Stimulated activated CD8-positive, alpha-beta memory T cell treated with anti-CD3 and anti-CD28 coated beads, Interleukin-2, amount 100 ng/mL, for 48 hours (primary cell): ENCODE measurements at places on chromosomes 3 and 15.

GRCh38 chr3:191240486-191240885, 41.4 kb downstream of the OSTN start:
- DNase-seq = no peak

GRCh38 chr15:66884115-66884622, 181.2 kb upstream of the SMAD3 start:
- DNase-seq = no peak

DNA sequence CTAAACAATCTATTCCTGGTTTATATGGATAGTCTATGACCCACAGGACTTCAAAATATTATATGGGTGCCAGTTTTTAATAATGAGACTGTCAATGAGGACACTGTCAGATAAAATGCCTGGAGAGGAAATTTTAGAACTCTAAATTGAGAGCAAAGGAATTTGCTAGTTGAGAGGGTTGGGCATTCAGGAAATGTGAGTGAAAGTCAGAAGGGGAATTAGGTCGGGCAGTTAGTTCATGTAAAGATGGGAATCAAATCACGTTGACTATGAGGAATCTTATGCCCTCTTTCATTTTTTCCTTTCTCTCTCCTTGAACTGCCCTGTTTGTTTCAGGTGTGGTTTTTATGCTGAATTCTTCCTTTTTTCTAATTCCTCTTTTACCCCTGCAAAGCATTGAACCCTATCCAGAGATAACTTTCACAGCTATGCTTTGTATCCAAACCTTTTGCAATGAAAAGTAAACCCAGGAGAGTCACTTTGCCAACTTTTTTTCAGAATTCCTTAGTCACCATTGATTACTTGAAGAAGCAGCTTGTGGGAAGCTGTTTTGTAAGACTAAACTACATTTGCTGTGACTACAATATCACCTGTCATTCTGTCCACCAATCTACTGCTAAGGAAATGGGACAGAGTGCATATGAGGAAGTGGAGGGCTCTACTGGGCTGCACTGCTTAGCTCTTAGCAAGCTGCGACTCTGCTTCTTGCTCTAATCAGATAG, 27.8 kb downstream of the CHP1 start:
- DNase-seq = no peak

- DNase-seq = no peak
Observed at GRCh38 chr3:152785051-152785450, 49.9 kb upstream of the P2RY1 start.

DNA sequence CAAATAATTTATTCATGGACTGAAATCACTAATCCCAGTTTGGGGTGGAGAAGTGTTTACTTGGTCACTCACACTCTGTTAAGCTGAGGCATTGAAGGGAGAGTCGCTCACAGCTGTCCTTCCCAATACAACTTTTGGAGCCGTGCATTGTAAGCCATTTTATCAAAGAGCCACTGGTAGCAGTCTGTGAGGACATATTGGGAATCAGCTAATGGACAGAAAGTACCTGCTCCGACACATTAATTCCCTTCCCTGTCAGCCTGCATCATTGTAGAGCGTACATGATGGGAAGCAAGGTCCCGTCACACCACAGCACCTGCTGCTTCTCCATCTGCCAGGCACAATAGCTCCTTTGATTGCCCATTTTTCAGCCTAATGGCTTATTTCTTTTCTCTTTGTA, 643.2 kb downstream of the SQOR start:
- DNase-seq = no peak

- no peak for DNase-seq
Observed at GRCh38 chr3:148975696-148976095, 15.6 kb upstream of the GYG1 start.

DNA sequence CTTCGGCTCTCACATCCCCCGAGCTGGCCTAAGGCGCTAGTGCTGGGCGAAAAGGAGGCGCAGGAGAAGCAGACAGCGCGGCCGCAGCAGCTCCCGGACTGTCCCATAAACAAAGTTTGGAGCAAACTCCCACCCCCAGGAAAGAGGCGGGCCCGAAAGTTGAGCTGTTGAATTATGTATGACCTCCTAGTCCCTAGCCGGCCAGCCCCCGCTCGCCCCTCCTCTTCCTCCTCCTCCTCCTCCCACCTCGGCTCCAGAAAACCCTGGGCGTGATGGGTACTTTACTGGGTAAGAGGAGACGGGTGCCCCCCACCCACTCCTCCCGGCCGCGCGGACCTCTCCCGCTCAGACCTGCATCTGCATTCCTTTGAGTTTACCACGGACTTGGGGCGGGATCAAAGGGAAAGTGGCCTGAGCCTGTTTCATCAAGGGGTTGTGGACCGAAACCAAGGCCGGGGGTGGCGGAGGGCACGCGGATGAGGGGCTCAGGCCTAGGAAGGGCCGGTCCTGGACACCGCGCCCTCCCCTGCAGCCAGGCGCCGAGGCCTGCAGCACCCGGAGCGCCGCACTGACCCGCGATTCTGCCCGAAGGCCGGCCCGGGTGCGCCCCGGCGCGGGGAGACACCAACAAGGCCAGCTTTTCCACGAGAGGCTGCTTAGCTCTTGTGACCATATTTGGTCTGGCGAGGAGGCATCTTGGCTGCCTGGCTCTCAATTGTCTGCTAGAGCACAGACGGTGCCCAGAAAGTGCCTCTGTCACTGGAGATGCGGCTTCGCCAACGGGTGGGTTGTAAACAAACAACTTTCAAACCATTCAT, at the start of gene WWTR1:
Gene WWTR1 (minus strand): TSS at position 100 of the 818 bp plus-strand sequence. CDS start 719 bp downstream, outside the sequence.
- peak; percentile 34 for DNase-seq

DNA sequence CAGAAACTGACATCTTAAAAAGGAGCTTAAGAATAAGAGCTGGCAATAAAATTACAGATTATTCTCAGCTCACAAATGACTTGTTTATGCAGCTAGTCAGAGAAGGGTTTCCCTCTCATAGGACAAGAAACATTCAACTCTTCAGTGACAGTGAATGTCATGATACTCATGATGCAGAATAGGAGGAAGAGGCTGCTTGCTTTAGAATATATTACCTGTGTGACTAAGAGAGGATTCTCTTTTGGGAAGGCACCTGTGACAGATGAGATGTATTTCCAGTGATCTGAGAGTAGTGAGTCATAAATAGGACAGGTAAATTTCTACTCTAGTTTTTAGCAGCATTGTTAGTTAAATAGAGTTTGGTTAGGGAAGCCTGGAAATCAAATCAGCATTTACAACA, 39.9 kb downstream of the RASA2 start:
- no peak for DNase-seq

DNA sequence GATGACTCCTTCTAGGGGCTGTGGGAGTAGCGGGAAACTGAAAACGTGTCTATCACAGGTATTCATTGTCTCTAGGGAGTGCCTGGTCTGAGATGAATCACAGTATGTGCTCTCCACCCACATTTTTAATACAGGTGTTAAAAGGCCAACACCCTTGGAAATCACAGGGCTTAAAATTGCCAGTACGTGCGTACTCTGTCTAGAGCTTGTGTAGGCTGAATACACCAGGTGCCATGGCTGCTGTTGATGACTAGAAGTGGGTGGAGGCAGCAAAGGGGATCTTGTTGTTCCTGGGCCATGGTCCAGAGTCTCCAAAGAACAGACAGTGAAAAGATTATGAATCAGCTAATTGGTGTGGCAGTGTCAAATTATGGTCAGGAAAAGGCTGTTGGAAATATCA, 35.1 kb upstream of the P3H2 start:
- DNase-seq = no peak

DNA sequence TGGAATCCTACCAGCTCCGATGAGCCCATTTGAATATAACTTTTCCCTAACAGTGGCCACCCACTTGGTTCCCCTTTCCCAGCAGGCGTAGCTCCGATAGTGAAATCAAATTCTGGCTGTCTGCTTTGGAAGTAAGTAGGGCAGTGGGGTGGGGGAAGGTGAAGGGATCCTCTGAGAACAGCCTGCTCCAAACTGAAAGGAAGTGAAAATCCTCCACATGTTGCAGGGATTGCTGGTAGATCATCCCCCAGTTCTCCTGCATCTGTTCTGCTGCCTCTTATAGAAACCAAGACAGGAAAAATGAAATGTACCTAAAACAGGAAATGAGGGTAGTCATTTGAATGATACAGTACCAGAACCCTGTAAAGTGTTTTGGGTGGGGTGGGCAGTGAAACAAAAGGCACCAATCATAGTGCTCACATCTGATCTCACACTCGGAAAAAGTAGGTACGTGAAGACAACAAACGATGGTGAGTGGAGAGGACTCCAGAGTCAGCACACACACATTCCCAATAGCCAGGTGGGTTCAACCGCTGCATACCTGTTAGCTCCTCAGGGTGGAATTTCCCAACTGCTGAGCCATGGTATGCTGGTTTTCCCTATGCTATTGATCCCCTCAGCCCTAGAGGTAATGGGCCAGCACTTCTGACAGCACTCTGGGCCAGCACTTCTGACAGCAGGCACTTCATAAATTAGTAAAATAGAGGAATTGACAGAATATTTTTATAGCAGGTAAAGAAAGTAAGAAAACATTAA, 304.9 kb upstream of the ADAMTS9 start:
- DNase-seq = no peak

- DNase-seq = no peak
Observed at GRCh38 chr3:184234224-184234623, 4.8 kb downstream of the VWA5B2 start.

GRCh38 chr15:74470631-74471395, 9.9 kb upstream of the UBL7 start:
- no peak for DNase-seq

- no peak for DNase-seq
Observed at GRCh38 chr15:80324545-80325080, 72.6 kb upstream of the CTXND1 start.

- no peak for DNase-seq
Observed at GRCh38 chr3:25396686-25397085, 31.4 kb upstream of the RARB start.

GRCh38 chr3:53238051-53238850, 17.6 kb downstream of the TKT start:
- no peak for DNase-seq

DNA sequence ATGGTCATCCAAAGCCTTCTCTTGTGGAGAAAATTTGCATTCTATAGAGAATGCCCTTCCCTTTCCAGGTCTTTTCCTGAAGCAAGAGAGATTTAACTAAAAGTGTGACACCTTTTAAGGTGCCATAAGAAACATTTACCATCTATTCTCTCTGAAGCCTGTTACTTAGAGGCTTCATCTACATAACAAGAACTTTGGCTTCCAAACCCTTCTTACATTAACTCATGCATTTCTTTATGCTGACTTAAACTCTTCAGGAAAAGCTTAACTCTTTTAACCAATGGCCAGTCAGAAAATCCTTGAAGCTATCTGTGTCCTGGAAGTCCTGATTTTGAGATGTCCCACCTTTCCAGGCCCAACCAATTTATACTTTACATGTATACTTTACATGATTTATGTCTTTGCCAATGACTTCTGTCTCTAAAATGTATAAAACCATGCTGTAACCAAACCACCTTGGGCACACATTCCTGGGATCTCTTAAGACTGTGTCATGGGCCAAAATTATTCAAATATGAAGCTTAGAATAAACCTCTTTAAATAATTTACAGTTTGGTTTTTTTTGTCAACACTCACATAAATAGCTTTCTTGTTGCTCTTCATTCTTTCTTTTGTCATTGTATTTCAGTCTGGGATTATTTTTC, 472.6 kb upstream of the NECTIN3 start:
- DNase-seq = no peak

DNA sequence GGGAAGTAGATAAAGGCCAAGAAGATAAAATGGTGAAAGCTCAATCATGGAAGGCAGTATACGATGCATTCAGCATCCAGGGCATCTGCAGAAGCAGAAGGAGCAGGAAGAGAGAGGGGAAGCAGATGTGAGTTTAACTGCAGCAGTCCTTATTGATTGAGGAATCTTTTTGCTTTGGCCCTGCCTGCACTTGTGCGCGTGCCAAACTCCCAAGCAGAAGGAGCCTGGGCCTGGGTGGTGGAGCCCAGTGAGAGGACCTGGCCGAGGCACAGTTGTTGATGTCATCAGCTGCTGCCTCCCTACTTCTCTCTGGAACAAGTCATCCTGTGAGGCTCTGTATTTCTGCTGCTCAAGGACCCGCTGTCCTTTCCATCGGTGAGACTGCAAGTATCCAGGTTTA, 65.5 kb upstream of the ROPN1 start:
- DNase-seq = no peak

DNA sequence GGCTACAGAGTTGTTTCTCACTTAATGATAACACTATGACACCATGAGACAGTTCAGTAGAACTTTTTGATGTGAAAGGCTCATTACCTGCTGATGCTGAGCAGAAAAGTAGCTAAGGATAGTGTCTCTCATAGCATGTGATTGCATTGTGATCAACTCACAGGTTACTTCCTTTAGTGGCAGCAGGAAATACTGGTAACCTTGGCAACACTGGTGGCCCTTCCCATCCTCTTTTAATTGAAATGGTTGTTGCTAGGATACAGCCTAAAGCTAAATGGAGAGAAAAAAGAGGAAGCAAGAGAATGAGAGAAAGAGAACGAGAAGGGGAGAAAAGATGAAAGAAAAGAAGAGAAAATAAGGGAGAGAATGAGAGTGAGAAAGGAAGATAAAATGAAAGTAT, 204.7 kb upstream of the GAP43 start:
- no peak for DNase-seq

GRCh38 chr3:136938334-136938733, 19.4 kb upstream of the IL20RB start:
- DNase-seq = no peak

DNA sequence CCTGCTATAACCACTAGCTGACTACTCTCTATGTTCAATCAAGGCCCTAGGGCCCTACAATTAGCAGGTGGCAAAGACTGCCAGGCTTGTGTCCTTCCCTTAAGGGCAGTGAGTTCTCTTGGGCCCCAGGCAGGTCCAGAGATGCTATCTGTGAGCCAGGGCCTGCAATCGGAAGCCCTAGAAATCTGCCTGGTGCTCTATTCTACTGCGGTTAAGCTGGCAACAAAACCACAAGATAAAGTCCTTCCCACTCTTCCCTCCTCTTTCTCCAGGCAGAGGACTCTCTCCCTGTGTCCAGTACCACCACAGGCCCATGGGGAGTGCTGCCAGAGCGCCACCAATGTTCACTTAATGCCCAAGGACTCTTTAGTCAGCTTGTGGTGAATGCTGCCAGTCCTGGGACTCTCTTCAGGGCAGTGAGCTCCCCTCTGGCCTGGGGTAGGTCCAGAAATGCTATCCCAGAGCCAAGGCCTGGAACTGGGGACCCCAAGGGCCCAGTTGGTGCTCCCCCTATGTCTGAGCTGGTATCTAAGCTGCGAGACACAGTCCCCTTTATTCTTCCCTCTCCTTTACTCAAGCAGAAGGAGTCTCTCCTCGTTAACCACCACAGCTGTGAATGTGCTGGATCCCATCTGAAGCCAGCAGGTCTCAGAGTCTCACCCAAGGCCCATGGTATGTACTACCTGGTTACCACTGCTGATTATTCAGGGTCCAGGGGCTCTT, 34.7 kb downstream of the XXYLT1 start:
- no peak for DNase-seq

- no peak for DNase-seq
Observed at GRCh38 chr3:157514371-157514895, 11.2 kb upstream of the VEPH1 start.

- DNase-seq = no peak
Observed at GRCh38 chr3:26652164-26652563, 29.6 kb downstream of the LRRC3B start.
